ENCODE measurements at places on chromosomes 16 and 17.
A peak's percentile ranks its signal among the peaks of the same experiment; 100 is the strongest.

GRCh38 chr17:67433248-67433924, 56.3 kb downstream of the PITPNC1 start:
- DNase-seq, result no peak

DNA sequence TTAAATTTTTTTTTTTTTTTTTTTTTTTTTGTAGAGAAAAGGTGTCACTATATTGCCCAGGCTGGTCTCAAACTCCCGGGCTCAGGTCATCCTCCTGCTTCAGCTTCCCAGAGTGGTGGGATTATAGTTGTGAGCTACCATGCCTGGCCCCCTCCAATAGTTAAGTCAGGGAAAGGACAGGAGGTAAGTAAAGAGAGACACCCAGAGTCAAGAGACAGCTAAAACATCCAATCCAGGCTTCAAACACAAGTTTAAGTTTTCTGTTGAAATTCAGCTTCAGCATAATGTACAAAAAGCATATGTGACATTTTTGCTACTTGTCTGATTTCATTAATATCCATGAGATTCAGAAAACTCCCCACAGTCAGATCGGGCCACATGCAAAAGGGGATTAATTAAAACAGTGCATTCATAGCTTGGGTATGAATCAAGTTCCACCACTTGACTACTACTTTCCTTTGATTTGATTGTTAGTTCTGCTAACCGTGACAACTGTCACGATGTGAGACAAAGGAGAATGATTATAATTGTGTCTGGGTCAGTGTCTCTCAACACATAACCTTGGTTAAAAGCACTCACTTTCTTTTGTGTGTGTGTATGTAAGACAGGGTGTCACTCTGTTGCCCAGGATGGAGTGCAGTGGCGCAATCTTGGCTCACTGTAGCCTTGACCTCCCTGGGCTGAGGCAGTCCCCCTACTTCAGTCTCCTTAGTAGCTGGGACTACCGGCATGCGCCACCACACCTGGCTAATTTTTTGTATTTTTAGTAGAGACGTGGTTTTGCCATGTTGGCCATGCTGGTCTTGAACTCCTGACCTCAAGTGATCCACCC, 184.9 kb downstream of the PARN start:
- no peak for DNase-seq

DNA sequence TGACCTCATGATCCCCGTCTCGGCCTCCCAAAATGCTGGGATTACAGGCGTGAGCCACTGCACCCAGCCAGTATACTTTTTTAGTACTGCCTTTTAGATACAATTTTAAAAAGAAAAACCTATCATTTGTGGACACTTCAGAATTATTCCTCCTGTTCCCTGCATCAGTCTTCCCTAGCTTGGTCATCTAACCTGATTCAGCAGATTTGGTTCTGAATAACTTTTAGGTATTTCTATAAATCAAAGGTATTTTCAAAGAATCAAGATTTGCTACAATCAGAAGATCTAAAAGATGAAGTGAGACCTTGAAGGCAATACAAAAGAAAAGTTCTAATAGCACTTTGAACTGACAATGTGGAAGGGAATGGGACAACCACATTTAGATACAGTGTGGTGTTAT, 30.0 kb downstream of the MBTD1 start:
- DNase-seq, result no peak

DNA sequence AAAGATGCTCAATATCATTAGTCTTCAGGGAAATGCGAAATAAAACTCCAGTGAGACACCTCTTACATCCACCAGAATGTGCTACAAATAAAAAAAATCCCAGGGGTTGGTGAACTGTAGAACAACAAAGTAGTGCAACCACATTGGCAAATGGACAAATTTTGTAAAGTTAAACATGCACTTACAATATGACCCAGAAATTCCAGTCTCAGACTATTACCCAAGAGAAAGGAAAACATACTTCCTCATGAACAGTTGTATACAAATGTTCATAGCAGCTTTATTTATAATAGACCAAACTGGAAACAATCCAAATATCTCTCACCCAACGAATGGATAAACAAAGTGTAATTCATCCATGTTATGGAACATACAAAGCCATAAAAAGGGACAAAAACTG, 239.5 kb downstream of the ABCC12 start:
- DNase-seq, result no peak

DNA sequence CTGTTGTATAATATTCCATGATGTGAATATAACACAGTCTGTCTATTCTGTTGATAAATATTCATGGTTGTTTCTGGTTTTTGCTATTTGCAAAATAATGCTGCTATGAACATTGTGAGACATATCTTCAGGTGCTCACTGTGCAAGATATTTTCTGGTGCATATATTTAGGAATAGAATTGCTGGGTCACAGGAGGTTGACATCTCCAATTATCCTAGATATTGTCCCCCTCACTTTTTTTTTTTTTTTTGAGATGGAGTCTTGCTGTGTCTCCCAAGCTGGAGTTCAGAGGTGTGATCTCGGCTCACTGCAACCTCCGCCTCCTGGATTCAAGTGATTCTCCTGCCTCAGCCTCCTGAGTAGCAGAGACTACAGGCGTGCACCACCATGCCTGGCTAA, 14.5 kb upstream of the MYO18A start:
- no peak for DNase-seq

DNA sequence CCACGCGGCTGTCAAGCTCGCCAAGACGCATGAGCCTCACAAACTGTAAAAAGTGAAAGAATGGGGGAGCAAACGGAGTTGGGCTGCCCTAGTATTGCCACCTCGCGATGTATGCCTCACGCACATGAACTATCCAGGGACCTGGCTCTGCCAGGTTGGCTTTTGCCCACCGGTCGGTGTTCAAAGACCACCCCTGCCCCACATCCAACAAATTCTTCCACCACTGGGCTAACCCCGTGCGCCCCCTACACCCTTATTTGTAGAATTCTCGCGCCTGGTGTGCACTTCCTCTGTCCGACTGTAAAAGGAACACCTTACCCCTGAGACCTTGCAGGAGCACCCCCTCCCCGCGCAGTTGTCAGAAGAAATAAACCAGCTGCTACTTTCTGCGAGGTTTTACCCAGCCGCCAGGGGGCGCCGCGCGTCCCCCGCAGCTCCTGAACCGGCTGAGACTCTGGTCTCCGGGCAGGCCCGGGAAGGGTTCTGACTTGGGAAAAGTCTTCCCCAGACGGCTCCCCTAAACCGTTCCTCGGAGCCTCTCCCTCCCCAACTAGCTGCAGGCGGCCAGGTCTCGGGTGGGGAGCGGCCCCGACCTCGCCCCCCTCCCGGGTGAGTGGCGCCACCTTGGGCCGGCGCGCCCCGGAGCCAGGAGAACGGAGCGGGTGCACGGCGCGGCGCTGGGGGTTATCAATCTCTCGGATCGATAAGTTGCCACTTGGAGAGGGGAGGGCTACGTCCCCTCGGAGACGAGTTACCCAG, 1.7 kb upstream of the ZNF423 start:
- DNase-seq, result peak; percentile 27

DNA sequence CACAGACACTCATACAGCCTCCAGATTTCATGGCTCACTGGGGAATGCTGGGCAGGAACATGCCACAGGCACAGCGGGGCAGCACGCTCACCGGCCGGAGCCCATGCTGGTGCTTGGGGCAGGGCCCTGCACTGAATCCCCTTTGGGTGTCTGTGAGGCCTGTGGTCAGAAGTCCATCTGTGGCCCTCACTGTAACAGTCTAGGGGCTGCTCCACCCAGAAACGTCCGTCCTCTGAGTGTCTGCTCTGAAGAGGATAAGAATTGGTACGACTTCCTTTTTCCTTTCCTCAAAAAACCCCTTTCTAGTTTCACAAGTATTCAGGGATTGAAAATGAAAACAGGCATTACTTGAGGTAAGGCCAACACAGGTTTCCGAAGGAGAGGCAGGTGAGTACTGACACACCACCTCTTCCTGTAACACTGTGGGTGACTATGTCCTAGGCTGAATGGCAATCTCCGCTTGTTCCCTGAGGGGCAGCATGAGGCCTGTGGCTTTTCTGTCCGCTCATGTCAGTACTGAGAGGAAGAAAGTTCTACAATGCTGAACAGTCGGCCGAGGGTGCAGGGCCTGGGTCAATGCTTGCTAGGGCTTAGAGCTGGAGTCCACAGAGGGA, 42.5 kb downstream of the TMEM11 start:
- DNase-seq, result no peak

GRCh38 chr16:600781-601180, 10.9 kb downstream of the RAB40C start:
- no peak for DNase-seq

DNA sequence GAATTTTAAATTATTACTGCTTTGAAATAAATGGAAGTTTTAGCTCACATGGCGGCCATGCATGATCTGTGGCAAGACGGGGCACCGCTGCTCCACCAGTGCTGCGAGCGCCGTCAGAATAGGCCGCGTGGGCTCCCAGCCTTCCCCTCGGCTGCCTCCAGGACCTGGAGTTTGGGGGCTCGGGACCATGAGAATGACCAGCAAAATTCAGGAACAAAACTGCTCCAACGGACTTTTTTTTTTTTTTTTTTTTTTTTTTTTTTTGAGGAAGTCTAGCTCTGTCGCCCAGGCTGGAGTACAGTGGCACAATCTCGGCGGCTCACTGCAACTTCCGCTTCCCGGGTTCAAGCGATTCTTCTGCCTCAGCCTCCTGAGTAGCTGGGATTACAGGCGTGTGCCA, 38.3 kb upstream of the AKAP1 start:
- DNase-seq, result no peak

- no peak for DNase-seq
Observed at GRCh38 chr17:27918498-27918897, 25.3 kb upstream of the LYRM9 start.

GRCh38 chr17:46176975-46177374, 16.3 kb downstream of the KANSL1 start:
- DNase-seq, result no peak

DNA sequence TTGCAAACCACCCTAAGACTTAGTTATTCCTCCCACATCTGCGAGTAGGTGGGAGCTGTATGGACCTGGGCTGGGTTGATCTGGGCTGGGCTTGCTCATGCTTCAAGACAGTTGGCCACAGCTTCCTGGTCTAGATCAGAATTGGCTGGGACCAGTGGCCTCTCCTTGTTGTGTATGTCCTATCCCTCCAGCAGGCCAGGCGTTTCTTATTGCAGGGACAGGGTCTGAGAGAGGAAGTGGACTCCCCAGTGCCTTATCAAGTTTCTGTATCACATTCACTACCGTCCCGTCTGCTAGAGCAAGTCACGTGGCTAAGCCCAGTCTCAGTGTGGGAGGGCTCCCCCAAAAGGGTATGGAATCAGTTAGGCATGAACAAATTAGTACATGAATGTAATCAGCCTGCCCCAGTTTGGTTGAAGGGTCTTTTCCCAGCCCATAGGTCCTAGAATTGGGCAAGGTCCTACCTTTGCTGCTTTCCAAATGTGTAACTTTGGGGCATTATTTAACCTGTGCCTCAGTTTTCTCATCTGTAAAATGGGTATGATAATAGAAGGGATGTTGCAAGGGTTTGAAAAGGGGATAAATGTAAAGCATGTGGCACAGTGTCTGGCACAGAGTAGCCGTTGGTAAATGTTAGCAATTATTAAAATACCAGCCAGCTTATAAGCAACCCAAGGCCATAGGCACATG, 36.0 kb downstream of the NKD1 start:
- DNase-seq, result no peak

DNA sequence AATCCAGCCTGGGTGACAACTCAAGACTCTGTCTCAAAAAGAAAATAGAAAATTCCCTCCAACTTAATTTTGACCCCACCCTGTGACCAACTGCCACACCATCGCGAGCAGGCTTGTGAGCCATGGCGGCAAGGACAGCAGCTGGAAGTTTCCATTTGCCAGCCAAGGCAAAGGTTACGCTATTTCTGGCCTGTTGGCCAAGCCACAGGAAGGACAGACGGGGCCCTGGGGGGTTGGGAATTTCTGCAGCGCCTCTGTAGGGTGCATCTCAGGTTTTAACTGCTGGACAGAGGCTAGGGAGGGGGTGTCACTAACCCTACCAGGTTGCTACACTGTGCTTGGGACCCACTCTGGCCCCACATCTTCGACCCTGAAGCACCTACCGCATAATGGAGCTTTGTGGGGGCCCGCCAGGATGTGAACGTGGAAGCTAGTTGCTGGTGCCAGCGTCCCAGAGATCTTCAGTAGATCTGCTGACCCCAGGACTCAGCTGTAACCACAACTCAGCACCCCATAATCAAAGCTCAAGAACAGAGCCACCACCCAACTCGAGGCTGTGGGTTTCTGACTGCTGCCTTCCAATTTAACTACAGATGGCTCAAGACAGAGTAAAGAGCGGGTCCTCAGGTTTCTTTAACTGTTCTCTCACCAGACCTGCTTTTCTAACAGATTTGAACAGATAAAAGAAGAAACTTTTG, 10.9 kb downstream of the KIFC3 start:
- DNase-seq, result no peak

DNA sequence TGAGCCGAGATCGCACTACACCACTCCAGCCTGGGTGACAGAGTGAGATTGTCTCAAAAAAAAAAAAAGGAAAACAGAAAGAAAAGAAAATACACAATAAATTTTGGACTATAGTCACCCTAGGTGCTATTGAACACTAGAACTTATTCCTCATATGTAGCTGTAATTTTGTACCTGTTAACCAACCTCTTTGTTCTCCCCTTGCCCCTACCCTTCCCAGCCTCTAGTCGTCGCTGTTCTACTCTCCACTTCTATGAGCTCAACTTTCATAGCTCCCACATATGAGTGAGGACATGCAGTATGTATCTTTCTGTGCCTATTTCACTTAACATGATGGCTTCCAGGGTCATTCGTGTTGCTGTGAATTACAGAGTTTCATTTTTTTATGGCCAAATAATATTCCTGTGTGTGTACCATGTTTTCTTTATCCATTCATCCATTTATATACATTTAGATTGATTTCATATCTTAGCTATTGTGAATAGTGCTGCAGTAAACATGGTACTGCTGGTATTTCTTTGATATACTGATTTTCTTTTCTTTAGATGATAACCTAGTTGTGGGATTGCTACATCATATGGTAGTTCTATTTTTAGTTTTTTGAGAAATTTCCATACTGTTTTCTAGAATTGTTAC, 28.3 kb downstream of the VPS35L start:
- peak; percentile 14 for DNase-seq

GRCh38 chr16:1306334-1306733, 3.1 kb upstream of the UBE2I start:
- no peak for DNase-seq

- DNase-seq, result no peak
Observed at GRCh38 chr17:55330344-55330933, 65.7 kb downstream of the HLF start.

GRCh38 chr16:50015631-50016030, 9.4 kb upstream of the CNEP1R1 start:
- DNase-seq, result no peak

GRCh38 chr17:43616852-43617251, 44.9 kb downstream of the MEOX1 start:
- peak; percentile 13 for DNase-seq

DNA sequence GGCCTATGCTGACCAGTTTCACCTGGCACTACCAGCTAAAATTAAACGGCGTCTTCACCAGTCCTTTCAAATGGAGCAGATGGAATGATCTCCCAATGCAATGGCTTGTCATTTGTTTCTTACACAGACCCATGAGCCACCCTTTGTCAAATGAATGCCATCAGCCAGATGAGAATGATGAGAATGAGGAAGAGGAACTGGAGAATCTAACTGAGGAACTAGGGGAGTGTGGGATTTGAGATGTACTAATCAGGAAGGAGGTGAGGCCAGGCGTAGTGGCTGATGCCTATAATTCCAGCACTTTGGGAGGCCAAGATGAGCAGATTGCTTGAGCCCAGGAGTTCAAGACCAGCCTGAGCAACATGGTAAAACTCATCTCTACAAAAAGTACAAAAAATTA, 116.4 kb downstream of the HS3ST3A1 start:
- no peak for DNase-seq

All from MG63 (cell line).